Activated T-helper 1 cell treated with anti-CD3 and anti-CD28 coated beads, Interleukin-2, amount 50 U/mL, for 16 hours (primary cell): ENCODE measurements at places on chromosomes 7 and 10.

DNA sequence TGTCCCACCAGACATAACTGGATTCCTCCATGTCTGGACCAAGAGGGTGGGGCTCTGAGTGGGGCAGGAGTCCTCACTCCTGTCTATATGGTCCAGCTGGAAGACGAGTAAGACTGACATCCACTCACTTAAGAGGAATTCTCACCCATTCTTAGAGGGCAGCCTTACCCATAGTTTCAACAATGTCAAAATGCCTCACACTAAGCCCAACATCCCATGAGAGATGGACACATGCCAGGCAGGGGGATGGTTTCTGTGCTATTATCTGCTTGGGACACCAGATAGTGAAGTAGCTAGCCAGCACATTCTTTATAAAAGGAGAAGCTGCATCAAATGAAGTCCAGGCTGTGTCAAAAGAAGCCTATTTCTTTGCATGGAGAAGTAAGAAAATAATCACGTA, 4.7 kb upstream of the LANCL2 start:
- DNase-seq = no peak

DNA sequence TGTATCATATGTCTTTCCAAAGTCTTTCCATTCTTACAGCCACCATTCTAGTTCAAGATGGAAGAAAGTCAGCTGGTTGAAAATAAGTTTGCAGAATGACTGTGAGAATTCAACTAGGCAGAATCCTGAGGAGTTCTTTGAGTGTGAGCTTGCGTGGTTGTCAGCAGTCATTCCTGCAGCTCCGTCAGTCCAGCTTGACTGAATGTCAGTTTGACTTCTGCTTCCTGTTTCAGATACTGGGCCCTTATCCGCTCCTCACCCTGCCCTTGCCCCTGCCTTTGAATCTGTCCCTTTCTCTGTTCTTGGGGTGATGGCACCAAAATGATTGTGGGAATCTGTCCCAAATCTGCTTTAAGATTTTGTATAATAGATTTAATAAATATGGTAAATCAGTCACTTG, 27.8 kb downstream of the SLC26A5 start:
- no peak for DNase-seq

DNA sequence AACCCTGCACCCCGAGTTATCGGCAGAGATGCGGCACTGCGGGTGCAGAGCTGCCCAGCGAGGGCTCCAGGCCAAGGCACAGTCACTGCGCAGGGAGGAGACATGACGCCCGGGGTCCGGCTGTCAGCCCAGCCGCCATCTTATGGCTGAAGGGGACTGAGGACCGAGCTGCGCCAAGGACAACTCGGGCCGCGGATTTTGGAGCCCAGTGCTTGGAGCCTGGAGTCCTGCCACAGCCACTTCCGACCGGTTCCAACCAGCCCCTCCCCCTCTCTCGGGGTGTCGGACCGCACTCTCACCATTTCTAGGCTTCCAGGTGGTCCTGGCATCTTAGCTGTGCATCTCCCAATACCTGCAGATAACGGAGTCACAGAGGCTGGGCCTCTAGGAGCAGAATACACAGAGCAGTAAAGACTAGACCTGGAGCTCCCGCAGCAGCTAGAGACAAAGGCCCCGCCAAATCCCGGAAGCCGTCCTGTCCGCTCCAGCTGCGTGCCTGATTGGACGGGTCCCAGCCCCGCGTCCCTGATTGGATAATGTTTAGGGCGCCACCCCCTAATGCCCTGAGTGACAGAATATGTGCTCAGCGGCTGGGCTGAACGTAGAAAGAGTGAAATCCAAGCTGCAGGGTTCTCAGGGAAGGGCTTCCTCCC, at the start of gene ZNF680:
Gene ZNF680, minus strand, starts transcription at position 446 of the 653 bp plus-strand sequence. Its CDS starts 117 bp downstream, at position 329.
- DNase-seq = peak; percentile 74

GRCh38 chr10:86937502-86938154, 19.8 kb downstream of the MMRN2 start:
- no peak for DNase-seq

DNA sequence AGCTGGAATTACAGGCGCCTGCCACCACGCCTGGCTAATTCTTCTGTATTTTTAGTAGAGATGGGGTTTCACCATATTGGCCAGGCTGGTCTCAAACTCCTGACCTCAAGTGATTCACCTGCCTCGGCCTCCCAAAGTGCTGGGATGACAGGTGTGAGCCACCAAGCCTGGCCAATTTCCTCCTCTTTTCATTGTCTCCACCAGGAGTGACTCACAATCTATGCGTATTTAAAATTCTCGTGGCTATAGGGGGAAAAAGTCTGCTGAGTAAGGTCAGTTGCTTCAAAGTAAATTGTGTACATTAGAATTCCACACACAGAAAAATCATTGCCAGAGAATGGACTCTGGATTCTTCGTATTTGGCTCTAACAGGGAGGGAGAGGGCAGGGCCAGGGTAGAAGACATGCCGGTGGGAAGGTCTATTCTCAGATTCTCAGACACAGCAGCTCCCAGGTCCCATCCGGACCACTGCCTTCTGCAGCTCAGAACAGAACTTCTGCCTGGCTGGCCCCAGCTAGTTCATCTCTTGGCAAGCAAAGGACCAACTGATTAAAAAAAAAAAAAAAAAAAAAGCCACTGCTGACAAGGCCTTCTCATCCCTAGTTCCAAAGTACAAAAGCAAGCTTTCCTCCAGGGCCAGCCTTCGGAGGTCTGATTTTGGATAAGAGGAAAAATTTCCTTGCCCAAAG, 22.2 kb downstream of the PSPH start:
- no peak for DNase-seq

DNA sequence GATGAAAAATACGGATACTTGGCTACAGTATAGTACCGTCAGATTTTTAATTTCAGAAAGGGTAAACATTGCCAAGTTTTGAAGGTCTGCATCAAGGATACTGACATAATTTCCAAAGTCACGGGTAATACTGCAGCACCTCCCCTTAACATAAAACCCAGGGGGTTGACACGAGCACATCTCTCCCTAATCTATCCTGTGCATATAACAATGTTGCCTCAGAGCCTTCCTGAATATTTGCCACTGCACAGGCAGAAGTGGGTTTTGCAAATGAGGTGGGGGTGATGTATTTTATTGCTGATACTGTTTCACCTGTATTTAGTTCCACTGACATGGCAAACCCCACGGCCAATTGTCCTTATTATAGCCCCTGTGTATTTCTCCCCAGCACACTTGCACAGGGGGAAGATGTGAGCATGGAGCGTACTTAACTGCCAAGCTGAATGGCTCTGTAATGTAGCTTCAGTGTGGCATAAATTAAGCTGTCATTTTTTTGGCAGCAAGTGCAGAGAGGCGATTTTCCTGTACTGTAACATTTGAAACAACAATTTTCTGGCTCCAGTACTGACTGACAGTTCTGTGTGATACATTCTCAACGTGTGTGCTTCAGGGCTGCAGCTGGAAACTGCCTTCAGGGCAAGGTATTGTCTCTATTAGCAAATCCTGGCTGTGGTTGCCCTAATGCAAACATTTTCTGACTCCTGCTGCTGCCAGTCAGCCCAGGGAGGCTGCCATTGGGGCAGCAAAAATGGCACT, 299.6 kb upstream of the SP4 start:
- DNase-seq = no peak

GRCh38 chr7:142511801-142512200, 237.5 kb upstream of the PRSS1 start:
- no peak for DNase-seq

GRCh38 chr7:94656925-94657731, 1.2 kb upstream of the SGCE start:
- no peak for DNase-seq

GRCh38 chr7:22630069-22630468, 96.9 kb upstream of the IL6 start:
- no peak for DNase-seq

- no peak for DNase-seq
These were observed 46.4 kb downstream of the CASD1 start for GRCh38 chr7:94556028-94556427.

GRCh38 chr7:8442051-8442813, 8.8 kb downstream of the NXPH1 start:
- DNase-seq = no peak

DNA sequence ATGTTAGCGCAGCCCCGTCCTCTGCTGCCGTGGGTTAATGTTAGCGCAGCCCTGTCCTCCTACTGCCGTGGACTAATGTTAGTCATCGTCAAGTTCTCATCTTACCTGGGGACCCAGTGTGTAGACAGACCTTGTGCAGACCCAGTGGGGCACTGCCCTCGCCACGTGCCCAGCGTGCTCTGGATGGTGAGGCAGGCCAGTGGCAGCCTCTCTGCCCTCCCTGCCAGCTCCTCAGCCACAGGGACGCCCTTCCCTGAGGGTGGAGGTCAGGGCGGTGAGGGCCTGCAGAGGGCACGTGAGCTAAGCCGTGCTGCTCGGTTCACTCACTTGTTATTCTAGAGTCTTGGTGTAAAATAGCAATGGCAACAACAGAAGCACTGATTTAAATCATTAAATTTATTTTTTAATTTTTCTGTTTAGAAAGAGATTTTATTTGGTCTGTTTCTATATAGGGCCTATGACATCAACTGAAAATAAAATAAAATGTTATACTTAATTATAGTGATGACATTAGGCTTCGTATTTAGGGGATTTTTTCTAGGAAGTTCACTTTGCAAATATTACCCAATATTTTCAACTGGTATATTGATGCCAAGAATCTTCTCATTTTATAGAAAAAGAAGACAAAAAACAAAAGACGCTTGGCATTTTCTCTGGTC, 48.4 kb downstream of the NKX6-2 start:
- no peak for DNase-seq

DNA sequence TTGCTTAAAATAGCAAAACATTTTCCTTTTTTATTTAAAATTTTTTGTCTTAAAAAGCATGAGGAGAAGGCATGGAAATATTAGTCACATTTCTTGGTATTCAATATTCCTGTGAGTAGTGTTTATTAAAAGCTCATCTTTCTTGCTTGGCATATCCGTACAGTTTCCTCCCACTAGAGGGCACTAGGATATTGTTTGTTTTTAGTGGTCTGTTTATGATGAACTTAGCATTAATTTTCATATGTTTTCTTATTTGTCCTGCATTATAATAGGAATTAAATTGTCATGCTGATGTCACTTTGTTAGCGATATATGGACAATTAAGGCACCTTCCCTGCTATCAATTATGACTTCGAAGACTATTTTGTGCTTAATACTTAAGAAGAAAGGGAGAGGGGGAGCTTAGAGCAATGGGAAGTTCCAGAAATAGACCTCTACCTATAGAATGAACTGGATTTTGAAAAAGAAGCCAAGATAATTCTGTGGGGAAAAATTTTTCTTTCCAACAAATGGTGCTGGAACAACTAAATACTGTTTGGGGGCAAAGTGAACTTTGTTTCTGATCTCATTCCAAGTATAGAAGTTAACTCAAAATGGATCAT, 91.0 kb upstream of the STRIP2 start:
- DNase-seq = no peak

- DNase-seq = no peak
These were observed 290.0 kb downstream of the RNLS start for GRCh38 chr10:88293073-88293472.

- no peak for DNase-seq
These were observed 59.5 kb upstream of the SRPK2 start for GRCh38 chr7:105448181-105448580.

GRCh38 chr10:11236234-11236633, 218.6 kb downstream of the CELF2 start:
- DNase-seq = no peak

GRCh38 chr7:38321050-38321449, 47.6 kb upstream of the TARP start:
- DNase-seq = no peak

DNA sequence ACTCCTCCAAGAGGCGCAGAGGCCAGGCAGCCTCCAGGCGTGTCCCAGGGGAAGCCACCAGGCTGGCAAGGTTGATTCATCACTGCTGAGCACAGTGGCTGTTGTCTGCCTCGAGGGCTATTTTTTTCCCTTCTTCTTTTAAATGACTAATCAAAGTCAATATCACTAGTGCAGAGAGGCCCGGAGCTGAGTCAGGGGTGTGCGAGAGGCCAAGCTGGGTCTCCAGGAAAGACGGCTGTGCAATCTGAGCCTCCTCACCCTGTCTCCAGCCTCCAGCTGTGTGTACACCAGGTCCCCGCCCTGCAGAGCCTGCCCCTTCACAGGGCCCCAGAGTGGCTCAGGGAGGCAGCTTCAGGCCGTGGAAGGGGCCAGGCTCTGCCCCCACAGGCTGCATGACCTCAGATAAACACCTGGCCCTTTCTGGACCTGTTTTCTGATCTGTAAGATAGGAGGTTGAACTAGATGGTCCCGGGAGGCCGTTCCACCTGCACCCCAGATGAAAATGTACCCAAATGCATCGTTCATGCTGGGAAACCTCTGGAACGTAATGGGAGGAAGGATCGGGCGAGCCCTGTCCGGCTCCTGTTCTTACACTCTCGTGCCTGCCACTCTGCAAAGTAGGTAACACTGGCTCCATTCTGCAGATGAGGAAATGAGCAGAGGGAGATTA, 3.7 kb downstream of the STX1A start:
- no peak for DNase-seq

GRCh38 chr7:77337456-77337990, 78.6 kb downstream of the GSAP start:
- no peak for DNase-seq

DNA sequence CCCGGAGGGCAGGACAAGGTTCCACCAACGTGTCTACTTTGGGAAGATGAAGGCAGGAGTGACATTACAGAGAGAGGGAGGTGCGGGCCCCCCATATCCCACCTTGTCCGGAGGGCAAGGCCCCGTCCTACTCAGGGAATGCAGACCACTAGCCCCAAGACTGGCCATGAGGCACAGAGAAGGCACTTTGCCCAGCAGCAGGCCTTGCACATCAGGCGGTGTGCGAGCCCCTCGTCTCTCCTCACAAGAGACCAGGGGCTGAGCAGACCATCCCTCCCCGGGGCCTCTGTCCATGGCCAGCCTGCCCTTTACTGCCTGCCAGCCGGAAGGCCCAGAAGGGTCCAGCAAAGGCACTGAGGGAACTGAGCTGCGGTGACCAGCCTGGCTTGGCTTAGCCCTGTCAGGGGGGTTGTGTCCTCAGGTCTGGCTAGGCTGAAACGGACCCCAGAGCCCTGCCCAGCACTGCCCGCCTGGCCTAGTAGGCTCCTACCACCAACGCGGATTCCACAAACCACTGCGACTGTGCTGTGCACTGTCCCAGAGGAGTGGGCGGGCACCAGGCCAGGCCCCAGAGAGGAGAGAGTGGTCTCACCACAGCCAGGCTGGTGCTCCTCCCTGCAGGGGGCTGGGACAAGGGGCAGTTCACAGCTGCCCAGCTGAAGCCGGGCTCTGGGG, 16.7 kb downstream of the CAMK2B start:
- no peak for DNase-seq

- DNase-seq = no peak
These were observed 411.9 kb downstream of the GRM8 start for GRCh38 chr7:126840869-126841268.

- no peak for DNase-seq
These were observed 112.5 kb upstream of the DPP6 start for GRCh38 chr7:153939654-153940053.

- no peak for DNase-seq
These were observed 116.2 kb downstream of the CDH23 start for GRCh38 chr10:71512761-71513539.

- DNase-seq = no peak
These were observed 576.1 kb upstream of the LRRTM3 start for GRCh38 chr10:66349726-66350125.
